COR-L47 (cell line): ENCODE measurements at places on chromosomes 12 and 14.

GRCh38 chr12:119613319-119613936 is 19.9 kb downstream of the TMEM233 start:
- DNase-seq = no peak

DNA sequence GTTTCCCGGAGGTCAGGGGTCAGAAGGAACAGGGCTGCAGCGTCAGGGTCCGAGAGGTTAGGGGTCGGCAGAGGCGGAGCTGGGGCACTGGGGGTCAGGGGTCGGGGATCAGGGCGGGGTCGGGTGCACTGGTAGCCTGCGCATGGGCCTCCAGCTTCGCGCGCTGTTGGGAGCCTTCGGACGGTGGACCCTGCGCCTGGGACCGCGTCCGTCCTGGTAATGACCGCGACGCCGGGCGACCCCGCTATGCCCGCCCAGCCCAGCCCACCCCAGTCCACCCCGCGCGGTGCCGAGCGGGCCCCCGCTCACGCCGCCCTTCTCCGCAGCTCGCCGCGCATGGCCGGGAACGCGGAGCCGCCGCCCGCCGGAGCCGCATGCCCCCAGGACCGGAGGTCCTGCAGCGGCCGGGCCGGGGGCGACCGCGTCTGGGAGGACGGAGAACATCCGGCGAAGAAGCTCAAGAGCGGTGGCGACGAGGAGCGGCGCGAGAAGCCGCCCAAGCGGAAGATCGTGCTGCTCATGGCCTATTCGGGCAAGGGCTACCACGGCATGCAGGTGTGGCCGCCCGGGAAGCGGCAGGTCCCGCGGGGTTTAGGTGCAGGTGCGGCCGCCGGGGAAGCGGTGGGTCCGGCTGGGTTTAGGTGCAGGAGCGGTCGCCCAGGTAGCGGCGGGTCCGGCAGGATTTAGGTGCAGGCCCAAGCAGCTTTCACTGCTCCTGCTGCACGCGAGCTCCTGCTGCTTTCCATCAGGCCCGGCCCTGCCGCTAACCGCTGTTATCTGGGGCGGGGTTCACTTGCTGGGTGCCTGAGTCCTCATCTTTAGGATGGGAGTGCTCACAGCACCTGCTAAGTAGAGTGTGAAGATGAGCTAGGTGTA is 743 bp downstream of the PUS1 start:
- DNase-seq = no peak

- DNase-seq = no peak
These were observed 8.5 kb upstream of the LTBP2 start for GRCh38 chr14:74620497-74620921.

GRCh38 chr12:19518209-19518608 is 78.9 kb downstream of the AEBP2 start:
- DNase-seq = no peak

DNA sequence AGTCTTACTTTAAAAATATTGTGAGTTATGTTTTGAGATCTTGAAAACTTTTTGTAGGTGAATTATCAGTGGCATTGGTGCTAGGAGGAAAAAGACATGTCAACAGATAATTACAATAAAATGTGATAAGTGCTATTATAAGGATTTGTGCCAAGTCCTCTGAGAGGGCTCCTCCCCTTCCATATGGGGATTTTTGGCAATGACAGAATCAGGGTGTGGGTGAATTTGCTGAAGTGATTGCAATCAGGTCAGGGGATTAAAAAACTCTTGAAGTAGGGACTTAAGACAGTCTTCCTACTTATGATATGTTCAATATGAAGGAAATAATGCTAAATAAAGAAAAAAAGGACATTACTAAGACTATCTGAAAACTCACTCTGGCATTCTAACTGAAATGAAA is 122.5 kb downstream of the SLC15A5 start:
- DNase-seq = no peak

- DNase-seq = no peak
These were observed 345.0 kb downstream of the SLC16A7 start for GRCh38 chr12:59940631-59941342.

DNA sequence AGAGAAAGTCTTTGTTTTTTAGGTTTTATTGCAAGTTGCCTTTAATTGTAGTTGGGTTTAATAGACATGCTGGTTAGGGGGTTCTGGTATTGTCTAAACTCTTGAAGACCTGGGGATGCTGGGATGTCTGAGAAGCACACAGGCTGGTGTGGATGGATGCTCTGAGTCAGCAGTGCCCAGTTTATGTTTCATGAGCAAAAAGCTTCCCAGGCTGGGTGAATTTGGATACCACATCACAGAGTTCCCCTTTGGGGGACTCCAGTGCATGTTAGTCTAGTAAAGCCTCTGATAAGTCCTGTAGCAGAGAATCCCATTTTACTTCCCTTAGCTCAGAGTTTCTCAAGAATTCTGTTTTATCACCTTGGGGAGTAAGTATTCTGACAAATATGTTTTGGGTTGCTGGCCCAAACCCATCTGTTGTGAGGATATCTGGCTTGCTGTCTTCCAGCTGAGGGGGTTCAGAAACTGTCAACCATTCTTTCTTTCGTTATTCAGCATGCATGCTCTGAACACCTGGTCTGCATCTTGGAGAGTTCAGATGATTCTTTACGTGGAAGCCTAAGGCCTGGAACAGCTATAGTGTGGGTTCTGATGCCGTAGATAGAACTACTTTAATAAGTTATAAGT is 509.1 kb downstream of the VRK1 start:
- DNase-seq = no peak

DNA sequence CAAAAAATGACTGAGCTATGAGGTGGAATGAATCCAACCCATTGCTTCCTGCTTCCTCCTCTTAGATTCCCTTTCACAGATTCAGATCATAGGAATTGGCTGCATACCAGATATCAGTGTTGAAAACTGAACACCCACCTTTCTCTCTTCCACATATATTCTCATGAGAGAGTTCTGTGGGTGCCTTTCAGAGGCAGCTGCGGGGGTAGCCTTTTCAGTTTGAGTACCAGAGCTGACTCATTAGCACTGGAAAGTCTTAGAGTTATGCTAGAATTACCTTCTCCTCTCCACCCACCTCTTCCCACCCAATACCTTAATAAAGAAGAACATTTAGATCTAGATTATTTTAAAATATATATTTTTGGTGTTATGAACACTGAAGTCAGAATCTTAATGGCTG is 495.4 kb upstream of the SEL1L start:
- DNase-seq = no peak

DNA sequence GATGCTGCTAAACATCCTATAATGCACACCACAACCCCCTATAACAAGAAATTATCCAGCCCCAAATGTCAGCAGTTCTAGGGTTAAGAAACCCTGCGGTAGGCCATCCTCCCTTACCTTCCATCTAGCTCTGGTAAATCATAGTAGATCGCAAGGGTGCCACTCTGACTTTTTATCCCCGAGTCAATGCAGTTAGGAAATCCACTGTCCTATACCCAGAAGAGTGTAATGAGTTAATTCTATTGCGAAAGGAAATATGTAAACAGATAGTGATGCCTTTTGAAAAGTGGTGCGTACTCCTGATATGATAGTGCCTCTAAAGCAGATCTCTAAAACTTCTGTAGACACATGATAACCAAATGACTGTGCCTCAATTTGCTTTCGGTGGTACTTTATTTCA is 29.8 kb downstream of the SCFD1 start:
- no peak for DNase-seq
